ENCODE measurements at places on chromosomes 3 and 15. TPM values are rescaled to one million over a fixed set of nuclear protein-coding genes. Genes with fewer than 3 reads are reported as not detected.
A peak's percentile ranks its signal among the peaks of the same experiment; 100 is the strongest.

DNA sequence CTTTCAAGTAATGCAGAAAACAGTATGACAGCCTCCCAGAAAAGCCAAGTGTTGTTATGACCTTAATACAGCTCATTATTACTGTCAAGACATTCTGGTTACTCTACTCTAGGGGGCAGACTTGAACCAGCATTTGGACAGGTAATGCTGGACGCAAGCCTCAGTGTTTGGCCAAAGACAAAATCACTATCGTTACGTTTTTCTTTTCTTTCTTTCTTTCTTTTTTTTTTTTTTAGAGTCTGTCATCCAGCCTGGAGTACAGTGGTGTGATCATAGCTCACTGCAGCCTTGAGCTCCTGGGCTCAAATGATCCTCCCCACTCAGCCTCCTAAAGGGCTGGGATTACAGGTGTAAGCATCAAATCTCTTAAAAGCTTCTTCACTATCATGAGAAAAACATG lies 29.4 kb upstream of the TMEM45A start:
- DNase-seq: peak; percentile 52

Gene CKMT1A
- total RNA-seq: not detected

Gene EFHB
- total RNA-seq: 0.99 TPM

GRCh38 chr15:55116636-55117035 lies 80.1 kb downstream of the RSL24D1 start:
- DNase-seq: no peak

GRCh38 chr15:62483814-62484213 lies 318.7 kb upstream of the C2CD4B start:
- DNase-seq: no peak

- no peak for DNase-seq
These were observed 47.5 kb upstream of the CHMP2B start for GRCh38 chr3:87179642-87180041.

DNA sequence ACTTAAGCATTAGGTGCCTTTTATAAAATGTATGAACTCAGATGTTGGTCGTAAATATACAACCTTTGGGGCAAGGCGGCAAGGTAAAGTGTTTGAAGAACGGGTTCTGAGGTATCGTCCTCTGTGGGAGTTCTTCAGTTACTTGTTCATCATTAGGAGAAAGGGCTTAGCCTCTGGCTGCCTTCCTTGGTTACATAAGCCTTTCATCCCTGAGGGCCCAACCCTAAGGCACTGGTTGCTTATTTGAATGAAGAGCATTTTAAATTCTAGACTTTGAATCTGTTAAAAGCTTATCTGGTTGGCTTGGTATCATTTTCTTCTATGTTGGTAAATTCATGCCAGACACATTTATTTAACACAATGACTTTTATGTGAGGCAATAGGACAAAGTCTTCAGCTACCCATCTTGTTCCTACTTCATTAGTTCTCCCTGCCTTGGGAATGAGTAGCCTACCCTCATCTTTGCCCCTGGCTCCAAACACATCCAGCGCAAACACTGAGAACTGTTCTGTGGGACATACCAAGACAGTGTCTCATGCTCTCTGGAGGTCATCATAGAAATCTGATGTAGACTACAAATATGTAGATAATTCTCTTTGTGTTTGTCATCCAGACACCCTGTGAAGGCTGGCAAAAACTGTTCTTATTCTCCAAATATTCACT lies 12.4 kb upstream of the CCDC80 start:
- DNase-seq: no peak

Gene GP5
- not detected for total RNA-seq

DNA sequence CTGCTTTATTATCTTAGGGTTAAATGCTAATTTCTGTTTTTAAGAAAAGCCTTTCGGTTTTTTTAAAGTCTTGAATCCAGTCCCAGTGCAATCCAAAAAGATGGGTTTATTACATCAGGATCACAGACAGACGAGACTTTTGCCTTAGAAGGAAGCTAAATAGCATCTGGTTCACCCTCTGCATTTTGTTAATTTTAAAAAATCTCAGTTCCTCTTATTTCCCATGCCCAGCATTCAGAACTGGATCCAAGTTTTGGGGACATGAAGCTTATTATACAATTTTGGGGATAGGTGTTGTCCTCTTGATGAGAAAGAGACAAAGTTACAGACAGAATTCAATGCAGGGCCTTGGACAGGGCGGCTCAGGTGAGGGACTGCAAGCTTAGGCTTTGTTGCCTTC lies 181.5 kb upstream of the LYSMD4 start:
- DNase-seq: no peak

DNA sequence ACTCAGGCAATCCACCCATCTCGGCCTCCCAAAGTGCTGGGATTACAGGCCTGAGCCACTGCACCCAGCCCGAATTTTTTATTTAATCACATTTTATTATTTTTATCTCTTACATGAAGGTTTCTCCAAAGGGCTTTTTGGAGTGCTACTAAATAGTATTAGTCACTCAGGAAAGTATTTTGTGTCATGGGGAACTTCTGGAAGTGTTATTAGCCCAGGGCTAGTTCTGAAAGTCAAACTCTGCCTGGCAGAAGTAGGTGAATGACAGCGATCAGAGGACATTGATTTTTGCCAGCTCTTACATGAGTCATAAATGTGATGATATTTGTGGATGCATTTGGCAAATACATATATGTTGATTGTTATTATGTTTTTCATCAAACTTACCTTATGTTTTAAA lies 48.7 kb downstream of the ZPLD1 start:
- no peak for DNase-seq

DNA sequence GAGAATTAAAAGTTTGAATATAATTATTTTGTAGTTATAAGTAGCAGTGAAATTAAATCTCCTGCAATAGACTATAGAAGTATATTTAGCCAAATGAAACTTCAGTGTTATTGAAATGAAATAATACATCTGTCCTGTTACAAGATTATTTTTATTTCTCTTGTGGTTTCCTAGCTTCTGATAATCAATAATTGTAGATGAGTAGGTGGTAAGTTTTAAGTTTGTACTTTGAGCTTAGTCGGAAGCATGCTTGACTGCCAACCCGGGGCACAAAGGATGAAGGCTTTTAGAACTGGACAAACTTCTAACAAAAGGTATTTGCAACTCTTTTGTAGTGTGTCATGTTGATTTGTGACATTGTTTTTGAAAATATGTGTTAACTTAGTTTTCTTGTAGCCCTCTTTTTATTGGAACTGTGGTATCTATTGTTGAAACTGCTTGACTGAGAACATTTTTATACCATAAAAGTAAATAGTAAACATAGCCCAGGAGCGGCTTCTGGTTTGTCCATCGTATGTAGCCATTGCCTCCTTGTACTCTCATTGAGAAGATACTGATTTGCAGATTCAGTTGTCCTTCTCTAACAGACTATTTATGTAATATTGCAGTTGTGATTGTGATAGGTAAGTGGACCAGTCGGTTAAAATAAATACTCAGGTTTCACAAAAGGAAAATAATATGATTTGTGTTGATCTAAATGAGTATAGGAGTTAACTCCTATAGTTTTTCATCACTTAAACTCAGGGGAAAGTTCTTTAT lies 2.9 kb downstream of the CTNNB1 start:
- peak; percentile 47 for DNase-seq
